Fibroblast of skin of scalp (primary cell): ENCODE measurements at places on chromosomes 12 and 14.

DNA sequence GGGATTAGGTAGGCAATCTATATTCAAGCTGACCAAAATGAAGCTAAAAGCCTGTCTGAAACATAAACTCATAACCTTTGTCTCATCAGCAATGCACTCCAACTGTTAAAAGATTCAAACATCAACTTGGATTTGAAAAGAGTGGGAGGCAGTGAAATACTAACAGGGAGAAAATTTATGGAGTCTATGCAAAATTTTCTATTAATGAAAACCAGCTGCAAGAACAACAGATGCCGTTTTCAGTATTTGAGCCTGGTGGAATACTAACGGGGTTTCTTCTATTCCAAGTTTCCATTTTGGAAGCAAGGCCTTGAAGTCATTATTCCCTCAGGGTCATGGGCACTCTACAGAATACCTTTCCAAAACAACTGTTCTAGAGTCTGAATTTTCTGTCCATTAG lies 88.3 kb downstream of the LRP6 start:
- peak; percentile 26 for DNase-seq

GRCh38 chr12:124085419-124086296 lies 112.6 kb downstream of the ZNF664 start:
- DNase-seq: no peak

DNA sequence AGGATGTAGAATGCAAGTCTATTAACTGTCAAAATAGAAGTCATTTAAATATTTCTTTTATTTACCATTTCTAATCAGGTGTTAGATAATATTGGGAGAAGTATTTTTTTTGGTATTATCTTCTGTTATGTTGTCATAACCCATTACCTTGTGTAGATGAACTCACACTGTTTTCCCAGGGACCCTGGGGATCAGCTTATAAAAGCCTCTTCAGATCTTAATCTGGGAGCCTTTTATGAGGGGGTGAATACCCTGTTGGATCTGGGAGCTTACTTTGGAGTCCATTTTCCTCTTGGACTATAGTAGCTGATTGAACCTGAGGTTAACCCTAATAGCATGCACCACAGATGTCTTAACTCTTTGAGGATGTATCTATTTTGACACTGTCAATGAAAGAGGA lies 176.3 kb upstream of the ATP2B1 start:
- no peak for DNase-seq

DNA sequence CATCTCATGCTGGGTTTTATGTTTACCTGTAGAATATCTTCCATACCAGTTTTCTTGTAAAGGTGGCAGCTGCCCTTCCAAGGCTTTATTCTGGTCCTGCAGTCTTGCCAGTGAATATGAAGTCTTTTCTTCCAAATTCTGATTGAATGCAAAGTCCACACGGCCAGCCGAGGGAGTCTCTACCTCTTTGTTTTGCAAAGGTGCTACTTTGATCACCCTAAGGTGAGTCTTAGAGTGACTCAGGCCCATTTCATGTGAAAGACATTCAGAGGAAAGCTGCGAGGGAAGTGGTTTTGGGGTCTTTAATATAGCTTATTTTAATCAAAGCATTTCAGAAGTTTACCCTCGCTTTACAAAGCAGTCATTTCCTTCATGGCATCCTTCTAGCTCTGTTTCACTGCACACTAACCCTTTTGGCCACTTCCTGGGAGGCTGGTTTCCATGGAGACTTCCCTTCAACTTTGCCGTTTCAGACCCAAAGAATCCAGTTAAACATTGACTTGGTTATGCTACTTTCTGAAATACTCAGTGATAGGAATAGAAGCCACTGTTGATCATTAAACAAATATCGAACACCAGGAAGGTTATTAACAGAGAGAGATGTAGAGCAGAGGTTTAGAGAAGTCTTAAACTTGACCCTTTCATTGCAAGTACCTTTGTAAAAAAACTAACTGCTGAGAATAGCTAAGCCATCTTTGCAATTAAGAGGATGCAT lies at the start of gene CCDC198:
Gene CCDC198, minus strand, starts transcription at position 391 of the 715 bp plus-strand sequence. Its CDS starts 142 bp downstream, at position 249.
- peak; percentile 54 for DNase-seq

DNA sequence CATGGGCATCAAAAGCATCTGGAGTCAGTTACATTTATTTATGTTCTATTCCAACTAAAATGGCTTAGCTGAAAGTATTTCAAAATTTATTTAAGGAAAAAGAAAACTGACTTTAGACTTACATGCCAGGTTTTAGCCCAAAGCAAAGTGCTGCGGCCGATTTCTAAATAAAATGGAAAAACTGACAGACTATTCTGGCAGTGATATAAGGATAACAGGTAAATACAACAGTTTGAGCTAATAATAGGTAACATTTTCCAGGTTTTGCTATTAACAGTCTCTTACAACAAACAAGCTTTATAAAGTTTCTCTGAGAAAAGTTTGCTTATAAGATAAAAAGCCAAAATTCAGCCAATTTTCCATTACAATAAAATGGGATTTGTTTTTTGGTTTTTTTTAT lies 937.2 kb upstream of the FLRT2 start:
- DNase-seq: no peak

DNA sequence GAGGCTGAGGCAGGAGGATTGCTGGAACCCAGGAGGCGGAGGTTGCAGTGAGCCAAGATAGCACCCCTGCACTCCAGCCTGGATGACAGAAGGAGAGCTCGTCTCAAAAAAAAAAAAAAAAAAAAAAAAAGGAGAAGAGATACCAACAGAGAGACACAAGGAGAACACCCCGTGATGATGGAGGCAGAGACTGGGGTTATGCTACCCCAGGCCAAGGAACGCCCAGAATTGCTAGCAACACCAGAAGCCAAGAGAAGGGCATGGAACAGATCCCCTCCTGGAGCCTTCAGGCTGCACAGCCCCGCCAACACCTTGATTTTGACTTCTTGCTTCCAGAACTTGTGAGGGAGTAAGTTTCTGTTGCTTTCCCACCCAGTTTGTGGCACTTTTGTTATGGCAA lies 148.0 kb upstream of the FOXN3 start:
- DNase-seq: no peak

- peak; percentile 95 for DNase-seq
These were observed 79.8 kb downstream of the MYRFL start for GRCh38 chr12:69904777-69905176.

DNA sequence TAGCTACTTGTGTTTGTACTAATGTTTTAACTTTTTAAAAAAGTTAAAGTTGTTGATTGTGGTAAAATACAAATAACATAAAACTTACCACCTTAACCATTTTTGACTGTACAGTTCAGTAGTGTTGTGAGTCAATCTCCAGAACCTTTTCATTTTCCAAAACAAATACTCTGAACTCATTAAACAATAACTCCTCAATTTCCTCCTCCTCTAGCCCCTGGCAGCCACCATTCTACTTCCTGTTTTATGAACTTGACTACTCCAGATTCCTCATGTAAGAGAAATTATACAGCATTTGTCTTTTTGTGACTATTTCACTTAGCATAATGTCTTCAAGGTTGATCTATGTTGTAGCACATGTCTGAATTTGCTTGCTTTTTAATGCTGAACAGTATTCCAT lies 299.1 kb upstream of the AMIGO2 start:
- no peak for DNase-seq

GRCh38 chr14:102194856-102195255 lies 55.2 kb downstream of the WDR20 start:
- DNase-seq: no peak

- DNase-seq: peak; percentile 56
These were observed 792 bp upstream of the CHD4 start for GRCh38 chr12:6607751-6608591.

GRCh38 chr14:104371031-104371430 lies 208.5 kb upstream of the C14orf180 start:
- DNase-seq: no peak
